ENCODE measurements at places on chromosomes 6 and 20. TPM values are rescaled to one million over a fixed set of nuclear protein-coding genes. Genes with fewer than 3 reads are reported as not detected.

The TRMT6 gene
- polyA plus RNA-seq, result 12.5 TPM

The LY6G6F gene
- not detected for polyA plus RNA-seq

The TMEM151B gene
- polyA plus RNA-seq, result 0.88 TPM

The TCF15 gene
- 0.31 TPM for polyA plus RNA-seq

The LTB gene
- polyA plus RNA-seq, result 6.7 TPM

The TRIM10 gene
- not detected for polyA plus RNA-seq

The KCNS1 gene
- polyA plus RNA-seq, result 0.29 TPM

The KCNK5 gene
- polyA plus RNA-seq, result 1.2 TPM

The TFAP2C gene
- 0.16 TPM for polyA plus RNA-seq

The FGD2 gene
- polyA plus RNA-seq, result 28.7 TPM

The CLPSL2 gene
- polyA plus RNA-seq, result not detected

The PARD6B gene
- 2.4 TPM for polyA plus RNA-seq

The TMEM200A gene
- 1.9 TPM for polyA plus RNA-seq

The SLC22A2 gene
- not detected for polyA plus RNA-seq

The HLA-G gene
- not detected for polyA plus RNA-seq

The DEFB124 gene
- not detected for polyA plus RNA-seq

The FOXP4 gene
- polyA plus RNA-seq, result 10.0 TPM

The PPP1R3G gene
- polyA plus RNA-seq, result 1.6 TPM

The RHAG gene
- not detected for polyA plus RNA-seq

The ARMC12 gene
- polyA plus RNA-seq, result 6.8 TPM

The SOBP gene
- 9.7 TPM for polyA plus RNA-seq

The KCNK17 gene
- 0.10 TPM for polyA plus RNA-seq

The TJAP1 gene
- polyA plus RNA-seq, result 54.4 TPM

The SMOC2 gene
- 8.3 TPM for polyA plus RNA-seq

The PBOV1 gene
- not detected for polyA plus RNA-seq

The SLC17A2 gene
- polyA plus RNA-seq, result not detected

The ENPP1 gene
- polyA plus RNA-seq, result 2.1 TPM

The MYL9 gene
- 1,739 TPM for polyA plus RNA-seq

The LGSN gene
- not detected for polyA plus RNA-seq

The CDK19 gene
- polyA plus RNA-seq, result 5.6 TPM

The ENPP3 gene
- 5.9 TPM for polyA plus RNA-seq

The TRIM31 gene
- polyA plus RNA-seq, result not detected

The REM1 gene
- 6.8 TPM for polyA plus RNA-seq

The CST5 gene
- polyA plus RNA-seq, result 0.44 TPM

The FERMT1 gene
- polyA plus RNA-seq, result 15.6 TPM

The ZNF391 gene
- polyA plus RNA-seq, result 1.9 TPM

The ZBTB12 gene
- polyA plus RNA-seq, result 1.7 TPM

The WFDC10B gene
- not detected for polyA plus RNA-seq

The PACRG gene
- 3.6 TPM for polyA plus RNA-seq

The PPIL6 gene
- 1.8 TPM for polyA plus RNA-seq

The OSTM1 gene
- polyA plus RNA-seq, result 64.5 TPM

The EYA2 gene
- 2.0 TPM for polyA plus RNA-seq

The MYO6 gene
- polyA plus RNA-seq, result 19.1 TPM

The SLC2A10 gene
- polyA plus RNA-seq, result 11.8 TPM

The COL11A2 gene
- polyA plus RNA-seq, result 7.2 TPM

The CCDC170 gene
- polyA plus RNA-seq, result 5.4 TPM

The ADGRF1 gene
- polyA plus RNA-seq, result 0.24 TPM
